ENCODE measurements at places on chromosomes 2 and 18.

GRCh38 chr18:1487457-1487856 lies 582.8 kb downstream of the ADCYAP1 start:
- no peak for DNase-seq

GRCh38 chr2:58146707-58147106 lies 94.4 kb downstream of the FANCL start:
- no peak for DNase-seq

DNA sequence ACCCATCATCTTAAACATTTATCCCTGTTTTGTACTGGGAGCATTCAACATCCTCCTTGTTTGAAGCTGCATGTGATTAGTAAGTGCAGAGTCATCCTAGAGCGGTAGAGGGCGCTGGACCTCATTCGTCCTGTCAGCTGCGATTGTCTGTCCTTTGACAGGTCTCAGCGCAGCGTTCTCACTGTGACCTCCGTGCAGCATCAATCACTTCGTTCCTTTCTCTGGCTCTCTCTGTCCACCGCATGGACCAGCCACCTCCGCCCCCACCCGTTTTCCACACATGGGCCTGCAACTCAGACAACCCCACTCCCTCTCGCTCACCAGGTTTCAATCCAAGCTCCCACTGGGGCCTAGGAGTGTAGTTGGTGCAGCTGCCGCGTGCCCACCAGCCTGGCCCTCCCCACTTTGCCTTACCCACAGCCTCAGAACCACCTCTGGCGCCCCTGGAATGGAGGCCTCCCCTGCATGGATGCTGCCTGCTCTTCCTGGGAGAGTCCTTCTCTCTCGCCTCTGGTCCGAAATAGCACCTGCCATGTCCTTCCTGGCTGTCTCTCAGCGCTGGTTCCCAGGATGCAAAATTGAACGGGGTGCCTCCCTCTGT lies 90.5 kb downstream of the NDUFA10 start:
- DNase-seq = no peak

- DNase-seq = no peak
These were observed 18.6 kb upstream of the SPAG16 start for GRCh38 chr2:213265679-213266078.

- DNase-seq = no peak
These were observed 40.5 kb downstream of the MYO7B start for GRCh38 chr2:127575941-127576432.

DNA sequence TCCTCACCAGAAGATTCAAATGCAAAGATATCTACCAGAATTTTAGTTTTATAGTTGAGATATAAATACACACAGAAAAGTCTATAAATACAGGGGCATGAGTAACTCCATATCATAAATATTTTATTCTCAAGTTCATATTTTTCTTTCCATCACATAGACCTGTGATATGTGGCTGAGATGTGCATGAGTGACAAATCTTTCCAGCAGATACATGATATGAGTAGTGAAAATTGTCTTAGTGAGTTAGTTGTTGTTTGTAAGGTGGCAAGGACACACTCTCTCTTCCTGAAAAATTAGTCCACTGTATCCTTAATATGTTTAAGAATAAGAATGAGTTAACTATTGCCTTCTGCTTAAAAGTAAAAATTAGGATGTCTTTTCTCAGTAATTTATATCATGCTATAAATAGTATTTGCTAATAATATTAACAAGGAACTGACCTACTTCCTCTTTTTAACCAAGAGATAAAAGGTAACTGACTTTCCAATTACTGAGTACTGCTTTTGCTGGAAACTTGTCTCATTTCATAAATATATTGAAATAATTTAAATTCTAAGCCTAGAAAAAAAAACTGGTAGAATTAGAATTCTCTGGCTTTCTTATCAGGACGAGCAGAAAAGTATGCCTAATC lies 85.2 kb upstream of the SESTD1 start:
- DNase-seq = no peak

GRCh38 chr18:22168360-22168921 lies 948 bp upstream of the GATA6 start:
- DNase-seq = no peak

GRCh38 chr2:45011621-45012602 lies 2.7 kb upstream of the SIX2 start:
- DNase-seq = no peak
